ENCODE measurements at places on chromosomes 5 and 9.

DNA sequence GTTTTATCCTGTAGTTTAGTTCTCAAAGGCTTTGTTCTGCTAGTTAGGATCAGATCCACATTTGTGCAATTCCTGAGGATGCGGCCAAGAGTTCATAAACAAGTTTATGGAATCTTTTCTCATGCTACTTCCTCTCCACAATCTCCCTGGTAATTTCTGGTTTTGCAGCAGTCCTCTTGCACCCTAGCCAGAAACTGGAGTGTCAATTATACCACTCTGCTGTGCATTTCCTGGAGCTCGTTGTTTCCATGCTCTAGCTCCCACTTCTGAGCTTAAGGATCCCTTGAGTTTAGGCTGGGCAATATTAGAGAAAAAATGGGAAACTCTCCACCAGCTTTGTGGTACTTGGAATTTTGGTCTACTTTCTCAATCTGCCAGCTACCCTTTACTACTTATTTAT is 474.7 kb downstream of the DIRAS2 start:
- DNase-seq, result no peak

DNA sequence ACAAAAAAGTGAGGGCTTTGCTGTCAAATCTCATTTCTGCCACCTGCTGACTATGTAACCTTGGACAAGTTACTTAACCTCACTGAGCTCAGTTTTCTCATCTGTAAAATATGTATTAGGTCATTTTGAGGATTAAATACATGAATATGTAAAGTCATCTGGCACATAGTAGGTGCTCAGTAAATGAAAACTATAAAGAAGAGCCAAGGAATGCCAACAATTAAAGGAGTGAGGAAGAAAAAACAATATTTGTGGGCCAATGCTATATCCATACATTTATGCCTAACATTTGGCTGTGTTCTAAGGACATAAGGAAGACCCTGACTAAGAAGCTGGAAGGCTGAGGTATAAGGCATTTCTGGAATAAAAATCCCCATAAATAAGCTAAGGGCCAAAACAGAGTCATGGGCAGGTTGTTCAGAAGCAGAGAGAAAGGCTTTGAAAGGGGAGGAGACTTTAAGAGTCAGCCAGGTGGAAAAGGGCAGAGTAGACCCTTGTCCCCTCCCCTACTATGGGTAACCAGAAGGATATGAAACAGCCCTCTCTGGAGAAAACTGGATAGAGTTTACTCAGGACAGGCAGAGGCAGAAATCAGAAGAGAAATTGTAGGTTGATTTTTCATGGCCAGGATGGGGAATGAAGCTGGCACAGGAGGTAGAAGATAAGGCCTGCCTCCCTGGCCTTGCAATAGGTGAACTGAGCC is 47.6 kb upstream of the SIL1 start:
- peak; percentile 55 for DNase-seq

- no peak for DNase-seq
These were observed 185.3 kb downstream of the AUH start for GRCh38 chr9:91176426-91176825.

- no peak for DNase-seq
These were observed 662.9 kb upstream of the ZNF608 start for GRCh38 chr5:125409234-125409860.

DNA sequence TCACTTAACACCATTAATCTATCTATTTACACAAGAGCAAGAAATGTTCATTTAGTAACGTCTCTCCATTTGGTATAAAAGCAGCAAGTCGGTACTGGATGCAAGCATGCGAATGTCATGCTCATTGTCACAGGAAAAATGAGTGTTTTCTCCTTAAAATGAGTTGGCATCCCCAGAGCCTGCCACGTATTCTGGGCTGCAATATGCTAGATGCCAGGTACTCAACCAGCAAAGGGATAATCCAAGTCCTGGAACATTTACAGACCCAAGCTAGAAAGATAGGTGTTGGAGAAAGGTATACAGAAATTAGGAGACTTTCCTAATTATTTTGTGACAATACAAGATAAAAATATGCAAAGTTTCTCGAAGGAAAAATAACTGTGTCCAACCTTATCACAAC is 217.5 kb downstream of the EBF1 start:
- DNase-seq, result no peak

- DNase-seq, result no peak
These were observed 339.2 kb downstream of the AGTPBP1 start for GRCh38 chr9:85402551-85402950.

GRCh38 chr5:124043456-124043855 is 531.5 kb downstream of the CSNK1G3 start:
- peak; percentile 47 for DNase-seq

Data from Kasumi-1 (cell line).